ENCODE measurements at places on chromosomes 3 and 15.

DNA sequence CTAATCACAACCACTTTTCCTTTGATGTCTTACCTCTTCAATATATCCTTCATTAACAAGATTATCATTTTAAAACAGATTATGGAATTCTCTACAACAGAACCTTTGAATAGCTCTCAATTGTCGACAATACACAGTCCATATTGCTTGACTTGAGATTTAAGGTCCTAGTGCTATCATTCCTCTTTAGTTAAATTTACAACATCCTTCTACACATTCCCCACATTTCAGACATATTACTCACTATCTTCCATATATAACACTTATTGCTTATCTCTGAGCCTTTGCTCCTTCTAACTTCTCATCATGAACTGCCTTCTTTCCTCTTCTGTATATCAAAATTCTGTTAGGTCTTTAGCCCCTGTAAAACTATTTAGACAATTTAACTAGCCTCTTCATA, 247.0 kb downstream of the STXBP5L start:
- DNase-seq: no peak

- no peak for DNase-seq
These were observed 245.0 kb upstream of the ADAMTS9 start for GRCh38 chr3:64932666-64933342.

GRCh38 chr15:94331731-94332130, 100.4 kb downstream of the MCTP2 start:
- DNase-seq: no peak

- no peak for DNase-seq
These were observed 174.7 kb upstream of the SLC24A5 start for GRCh38 chr15:47945872-47946650.

- DNase-seq: no peak
These were observed 204.2 kb upstream of the IGF1R start for GRCh38 chr15:98444138-98444537.

GRCh38 chr3:60582288-60582687, 669.0 kb downstream of the FHIT start:
- DNase-seq: no peak

GRCh38 chr3:124486324-124486723, 243.9 kb upstream of the UMPS start:
- no peak for DNase-seq

DNA sequence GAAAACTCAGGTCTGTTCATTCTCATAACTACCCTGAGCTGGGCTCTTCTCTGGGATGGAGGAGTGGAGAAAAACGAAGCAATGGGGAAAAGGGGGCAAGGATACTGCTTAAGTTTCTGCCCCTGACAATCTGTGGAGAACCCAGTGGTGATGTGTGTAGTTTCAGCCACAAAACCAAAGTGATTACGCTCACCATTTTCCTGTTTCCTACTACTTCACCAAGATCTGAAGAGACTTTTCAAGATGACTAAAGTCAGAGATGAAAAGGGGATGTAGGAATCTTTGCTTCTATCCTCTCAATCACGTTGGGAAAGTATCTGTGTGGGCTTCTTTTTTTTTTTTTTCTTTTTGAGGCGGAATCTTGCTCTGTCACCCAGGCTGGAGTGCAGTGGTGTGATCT, 8.3 kb upstream of the UBE2E1 start:
- DNase-seq: no peak

- no peak for DNase-seq
These were observed 8.7 kb upstream of the ACAP2 start for GRCh38 chr3:195451373-195452015.

- no peak for DNase-seq
These were observed 509.0 kb upstream of the NECTIN3 start for GRCh38 chr3:110562621-110563020.
